Right ventricle myocardium inferior (tissue), 1 donor: ENCODE measurements at places on chromosomes 3 and 15.

DNA sequence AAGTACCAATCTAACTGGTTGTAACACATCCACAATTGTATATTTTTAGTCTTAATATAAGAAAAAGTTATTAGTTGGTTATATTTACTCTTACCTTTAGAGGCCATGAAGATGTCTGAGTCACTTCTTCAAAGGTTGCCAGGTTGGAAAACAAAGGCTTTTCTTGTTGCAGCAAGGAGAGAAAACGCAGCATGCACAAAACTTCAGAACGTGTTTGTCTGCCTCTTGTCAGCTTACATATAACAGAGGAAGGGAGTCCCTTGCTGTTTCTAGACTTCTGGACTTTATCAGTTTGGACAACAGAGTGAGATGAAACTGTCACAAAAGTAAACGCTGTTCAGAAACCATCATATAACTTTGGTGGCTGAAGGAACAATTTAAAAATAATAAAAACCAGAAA lies at the start of gene PLSCR5:
TSS of gene PLSCR5 (minus strand) at position 241 of the 400 bp plus-strand sequence. CDS start at position 107, 134 bp downstream.
- no peak for DNase-seq

DNA sequence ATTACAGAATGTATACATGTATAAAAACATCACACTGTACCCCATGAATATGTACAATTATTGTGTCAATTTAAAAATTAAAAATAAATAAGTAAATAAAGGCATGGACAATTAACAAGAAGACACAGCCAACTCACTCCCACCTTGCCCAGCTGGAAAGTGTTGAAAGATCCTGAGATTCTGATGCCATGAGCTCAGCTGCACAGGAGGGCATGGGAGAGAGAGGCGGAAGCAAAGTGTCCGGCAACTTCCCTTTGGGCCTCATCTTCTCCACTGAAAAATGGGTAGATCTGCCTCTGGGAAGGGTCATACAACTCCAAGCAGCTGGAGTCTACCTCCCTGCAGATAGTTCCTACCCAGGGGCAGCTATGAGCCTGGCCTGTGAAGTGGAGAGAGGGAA lies 277.3 kb downstream of the UACA start:
- DNase-seq = no peak

DNA sequence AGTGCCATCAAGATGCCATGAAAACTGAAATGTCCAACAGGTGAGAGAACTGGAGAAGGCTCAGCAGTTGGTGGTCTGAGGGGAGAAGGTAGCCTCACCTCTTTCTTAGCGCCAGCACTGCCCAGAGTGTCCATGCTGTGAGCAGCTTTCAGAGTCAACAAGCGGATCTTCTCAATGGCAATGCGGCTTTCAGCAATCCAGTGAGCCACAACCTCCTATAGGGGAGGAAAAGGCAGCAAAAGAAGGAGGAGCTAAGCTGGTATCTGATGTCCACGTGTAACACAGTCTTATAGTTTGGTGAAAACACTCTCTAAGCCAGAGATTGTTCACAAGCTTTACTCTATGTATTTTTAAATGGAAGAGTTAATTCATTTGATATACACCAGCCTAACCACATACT lies 36.1 kb upstream of the ACKR4 start:
- no peak for DNase-seq

- no peak for DNase-seq
Observed at GRCh38 chr3:43764056-43764455, 73.3 kb downstream of the ABHD5 start.

DNA sequence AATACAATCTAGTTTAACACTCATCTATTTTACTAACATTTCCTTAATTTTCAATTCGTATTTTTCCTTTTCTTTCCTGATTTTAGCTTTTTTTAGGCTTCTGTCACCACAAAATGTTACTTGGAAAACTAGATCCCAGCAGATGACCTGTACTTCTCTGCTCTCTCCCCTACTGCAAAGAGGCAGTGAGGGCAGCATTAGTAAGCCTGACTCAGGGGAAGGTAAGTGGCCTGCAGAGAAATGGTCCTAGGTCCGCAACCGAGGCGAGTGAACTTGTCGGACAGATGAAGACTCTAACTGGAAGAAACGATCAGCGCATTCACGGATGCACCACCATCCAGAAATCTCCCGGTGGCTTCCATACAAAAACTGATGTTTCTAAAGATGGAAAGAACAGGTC lies 20.4 kb downstream of the TMEM43 start:
- DNase-seq = no peak

DNA sequence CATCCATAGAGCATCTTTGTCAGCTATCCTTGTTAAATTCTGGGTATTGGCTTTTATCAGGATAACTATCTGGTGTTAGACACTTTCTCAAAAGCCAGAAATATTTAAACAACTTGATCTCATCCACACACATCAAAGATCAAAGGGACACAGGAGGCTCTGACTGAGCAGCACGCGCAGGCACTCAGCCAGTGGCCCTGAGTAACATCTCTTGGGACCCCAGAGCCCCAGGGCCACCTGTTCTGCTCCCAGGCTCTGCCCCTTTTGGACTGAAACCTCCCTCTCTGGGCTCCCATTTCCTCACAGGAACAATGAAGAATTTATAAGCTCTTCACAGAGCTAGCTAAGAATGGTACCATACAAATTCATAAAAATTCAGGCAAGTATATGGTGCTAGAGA lies 16.1 kb downstream of the ATP10A start:
- DNase-seq = no peak

- no peak for DNase-seq
Observed at GRCh38 chr15:76185716-76186115, 125.6 kb downstream of the ETFA start.

DNA sequence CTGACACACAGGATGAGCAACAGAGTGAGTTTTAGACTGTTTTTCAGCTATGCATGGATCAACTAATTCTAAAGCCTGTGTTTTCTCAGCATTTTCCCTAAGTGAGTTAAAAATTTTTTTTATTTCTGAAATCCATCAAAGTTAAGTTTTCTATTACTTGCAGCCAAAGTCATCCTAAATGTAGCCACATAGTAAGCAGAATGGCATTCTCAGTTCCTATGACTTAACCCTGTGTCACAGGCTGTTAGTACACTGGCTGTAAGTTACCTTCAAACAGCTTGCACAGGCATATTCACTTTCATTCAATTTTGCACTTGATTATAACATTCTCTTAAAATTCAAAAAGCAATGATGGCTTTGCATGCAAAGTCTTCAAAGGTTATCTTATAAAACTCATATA lies 368.2 kb downstream of the OCA2 start:
- no peak for DNase-seq

GRCh38 chr15:67018441-67018840 lies 47.0 kb upstream of the SMAD3 start:
- DNase-seq = no peak

DNA sequence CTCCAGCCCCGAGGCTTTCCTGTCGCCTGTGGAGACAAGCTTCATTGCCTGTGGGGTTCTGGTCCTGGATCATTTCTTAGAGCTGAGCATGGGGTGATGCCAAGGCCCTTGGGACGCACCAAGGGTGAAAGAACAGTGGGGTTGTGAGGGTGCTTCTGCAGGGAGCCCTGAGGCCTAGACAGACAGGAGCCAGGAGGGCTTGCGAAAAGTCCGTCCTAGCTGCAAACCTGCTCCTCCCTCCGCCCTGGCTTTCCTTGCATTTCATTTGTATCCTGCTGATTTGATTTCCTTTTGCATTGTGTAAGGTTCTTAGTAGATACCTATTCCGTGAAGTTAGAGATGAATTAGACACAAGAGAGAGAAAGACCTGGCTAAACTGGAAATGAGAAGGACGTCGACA lies 286.9 kb upstream of the C2CD4B start:
- no peak for DNase-seq

GRCh38 chr3:33831053-33831452 lies 32.6 kb downstream of the PDCD6IP start:
- DNase-seq = no peak

- DNase-seq = no peak
Observed at GRCh38 chr3:126118591-126118990, 34.7 kb upstream of the SLC41A3 start.

- no peak for DNase-seq
Observed at GRCh38 chr15:100893964-100894295, 14.3 kb downstream of the ALDH1A3 start.

- DNase-seq = peak; percentile 69
Observed at GRCh38 chr15:85289677-85290365, 90.6 kb upstream of the AKAP13 start.

GRCh38 chr3:129104051-129104450 lies 17.6 kb downstream of the RAB43 start:
- no peak for DNase-seq

DNA sequence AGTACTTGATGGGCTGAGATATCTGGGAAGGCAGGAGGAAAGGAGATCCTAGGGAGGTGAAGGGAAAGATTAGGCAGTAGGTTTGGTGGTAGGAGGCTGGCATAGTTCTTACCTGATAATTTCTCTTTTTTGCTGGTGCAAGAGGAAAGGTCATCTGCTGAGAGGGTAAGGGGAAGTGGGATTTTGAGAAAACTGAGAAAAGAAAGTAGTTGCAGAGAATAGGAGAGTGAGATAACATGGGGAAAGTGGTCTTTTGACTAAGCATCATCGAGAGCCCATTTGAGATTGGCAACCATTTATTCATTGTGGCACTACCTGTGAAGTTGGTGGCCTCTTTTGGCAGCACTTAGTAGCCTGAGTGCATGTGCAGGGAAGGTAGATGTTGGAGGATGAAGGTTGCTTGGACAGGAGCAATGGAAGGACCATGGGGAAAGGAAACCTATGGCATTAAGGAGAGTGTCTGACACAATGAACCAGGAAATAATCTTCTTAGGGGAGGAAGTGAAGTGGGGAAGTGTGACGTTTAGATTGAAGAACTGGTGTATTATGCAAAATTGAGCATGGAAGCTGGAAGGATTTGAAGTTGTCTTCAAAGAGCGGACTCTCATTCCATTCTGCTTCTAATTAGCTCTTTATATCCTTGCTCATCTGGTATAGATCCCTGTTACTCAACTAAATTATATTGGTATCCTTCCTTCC lies 21.9 kb upstream of the USP13 start:
- no peak for DNase-seq

DNA sequence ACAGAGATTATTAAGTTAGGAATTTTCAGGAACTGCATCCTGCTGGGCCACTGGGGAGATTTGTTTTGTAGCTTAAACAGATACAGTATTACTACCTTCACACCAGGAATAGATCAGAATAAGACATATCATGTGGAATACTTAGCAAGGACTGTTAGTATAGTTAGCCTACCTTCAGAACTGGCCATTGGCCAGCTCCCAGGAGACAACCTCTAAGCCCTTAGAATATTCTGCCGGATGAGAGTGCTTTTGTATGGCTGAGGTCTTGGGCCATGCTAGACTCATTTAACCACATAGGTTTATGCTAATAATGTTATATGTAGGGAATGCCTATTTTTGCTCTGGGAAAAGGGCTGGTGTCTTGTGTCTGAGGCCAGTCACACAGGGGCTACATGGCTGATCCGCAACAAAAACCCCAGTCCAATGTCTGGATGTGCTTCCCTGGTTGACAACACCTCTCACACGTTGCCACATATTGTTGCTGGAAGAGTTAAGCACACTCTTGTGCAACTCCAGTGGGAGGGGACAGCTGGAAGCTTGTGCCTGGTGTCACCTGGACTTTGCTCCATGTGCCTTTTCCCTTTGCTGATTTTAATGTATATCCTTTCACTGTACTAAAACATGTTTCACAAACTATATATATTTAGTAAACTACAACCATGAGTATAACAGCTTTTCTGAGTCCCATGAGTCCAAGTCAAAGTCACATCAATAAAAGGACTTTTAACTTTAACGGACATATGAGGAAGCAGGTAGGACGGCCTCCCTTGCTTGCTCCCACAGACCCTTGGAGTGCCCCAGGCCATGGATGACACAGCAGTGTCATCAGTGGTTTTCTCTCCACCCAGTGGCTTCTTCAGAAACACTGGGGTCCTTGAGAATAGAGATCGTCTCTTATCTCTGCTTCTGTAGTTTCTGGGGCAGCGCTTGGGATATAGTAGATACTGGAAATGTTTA lies 118.0 kb upstream of the C3orf80 start:
- no peak for DNase-seq

DNA sequence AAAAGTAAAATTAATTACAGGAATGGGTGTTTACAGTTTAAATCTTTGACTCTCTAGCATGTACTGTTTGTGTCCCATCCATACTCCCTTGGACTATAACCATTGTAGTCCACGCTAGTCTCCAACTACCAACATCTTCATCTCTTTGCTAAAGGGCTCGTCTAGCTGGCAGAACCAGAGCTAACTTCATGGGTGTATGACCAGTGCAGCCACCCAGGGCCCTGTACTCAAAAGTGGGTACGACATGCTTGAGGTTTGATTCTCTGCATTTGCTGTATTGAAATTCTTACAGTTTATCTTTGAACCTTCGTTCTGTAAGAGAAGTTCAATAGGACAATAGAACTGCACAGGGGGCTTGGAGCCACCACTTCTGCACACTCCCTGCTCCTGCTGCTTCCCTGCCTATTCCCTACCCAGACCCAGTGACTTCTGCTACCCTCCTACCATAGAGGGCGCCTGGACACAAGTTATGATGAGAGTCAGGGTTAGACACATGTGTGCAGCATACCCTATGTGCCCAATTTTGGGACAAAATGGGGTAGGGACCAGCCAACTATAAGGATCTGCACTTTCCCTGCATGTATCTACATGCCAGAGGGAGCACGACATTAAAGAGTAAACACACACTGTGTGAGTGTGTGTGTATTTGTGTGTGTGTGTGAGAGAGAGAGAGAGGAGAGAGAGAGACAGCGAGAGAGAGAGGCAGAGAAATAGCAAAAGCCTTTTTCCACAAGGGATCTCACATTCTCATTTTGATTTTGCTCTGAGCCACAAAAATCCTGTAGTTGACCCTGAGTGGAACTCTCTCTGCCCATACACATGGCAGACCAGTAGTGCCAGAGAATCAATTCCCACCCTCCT lies 59.0 kb upstream of the NECTIN3 start:
- DNase-seq = no peak

DNA sequence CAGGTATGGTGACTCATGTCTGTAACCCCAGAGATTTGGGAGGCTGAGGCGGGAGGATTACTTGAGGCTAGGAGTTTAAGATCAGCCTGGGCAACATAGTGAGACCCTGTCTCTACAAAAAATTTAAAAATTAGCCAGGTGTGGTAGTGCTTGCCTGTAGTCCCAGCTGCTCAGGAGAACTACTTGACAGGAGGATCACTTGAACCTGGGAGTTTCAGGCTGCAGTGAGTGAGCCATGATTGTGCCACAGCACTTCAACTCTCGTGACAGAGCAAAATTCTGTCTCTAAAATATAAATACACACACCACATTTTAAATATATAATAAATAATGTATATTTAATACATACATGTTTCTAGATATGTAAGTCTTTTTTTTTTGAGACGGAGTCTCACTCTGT lies 53.5 kb upstream of the TEX264 start:
- no peak for DNase-seq

DNA sequence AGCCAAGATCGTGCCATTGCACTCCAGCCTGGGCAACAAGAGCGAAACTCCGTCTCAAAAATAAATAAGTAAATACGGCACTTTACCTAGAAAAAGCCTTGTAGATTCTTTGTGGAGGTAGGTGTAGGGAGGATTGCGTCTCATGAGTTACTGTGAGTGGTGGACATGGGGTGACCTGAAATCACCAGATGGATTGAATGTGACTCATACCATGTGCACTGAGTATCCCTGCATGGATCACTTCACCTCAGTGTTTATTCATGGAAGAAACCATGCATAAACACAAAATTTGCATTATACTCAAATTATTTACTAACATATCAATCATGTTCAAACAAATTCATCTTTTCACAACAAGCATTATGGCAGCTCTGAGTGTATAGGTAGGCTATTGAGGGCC lies 55.9 kb downstream of the MRPS25 start:
- no peak for DNase-seq

GRCh38 chr3:12190832-12191231 lies 32.1 kb upstream of the TIMP4 start:
- DNase-seq = no peak
